ENCODE measurements at places on chromosomes 16 and 17.

- DNase-seq, result no peak
Measured at GRCh38 chr17:76078860-76079534, at the start of gene ZACN. Gene ZACN (plus strand): TSS chr17:76079182. CDS start chr17:76079265, 83 bp downstream.

DNA sequence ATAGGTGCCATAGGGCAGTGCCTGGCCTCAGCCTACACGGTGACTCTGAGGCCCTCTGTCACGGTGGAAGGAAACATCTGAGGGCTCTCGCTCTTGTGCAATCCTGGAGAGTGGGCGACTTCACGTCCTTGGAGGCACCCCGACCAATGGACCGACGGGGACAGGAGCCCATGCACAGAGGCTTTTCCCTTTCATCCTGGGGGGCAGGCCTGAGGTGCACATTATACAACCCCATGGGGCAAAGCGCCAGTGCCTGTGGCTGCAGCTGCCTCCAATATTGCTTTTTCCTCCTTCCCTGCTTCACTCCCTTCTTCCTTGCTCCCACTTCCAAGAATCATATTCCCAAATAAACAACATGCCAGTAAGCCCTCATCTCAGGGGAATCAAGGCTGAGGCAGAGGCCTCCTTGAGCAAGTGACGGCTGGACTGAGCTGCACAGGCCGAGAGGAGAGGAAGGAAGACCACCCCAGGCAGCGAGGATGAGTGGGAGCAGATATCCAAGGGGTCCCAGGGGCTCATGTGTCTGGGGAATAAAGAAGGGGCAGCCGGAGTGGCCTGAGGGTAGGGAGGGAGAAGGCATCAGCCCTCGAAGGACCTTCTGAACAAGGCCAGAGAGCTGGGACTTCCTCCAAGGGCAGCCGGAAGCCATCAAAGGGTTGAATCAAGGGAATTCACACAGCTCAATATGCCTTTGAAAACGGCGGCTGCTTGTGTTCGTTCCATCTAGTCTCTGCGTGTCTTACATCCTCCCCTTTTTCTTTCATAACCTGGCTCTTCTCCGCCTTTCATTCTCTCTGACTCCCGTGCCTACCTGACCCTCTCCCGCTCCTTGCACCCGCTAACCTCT lies 42.6 kb upstream of the RPL38 start:
- no peak for DNase-seq

GRCh38 chr17:50107790-50108414 lies 12.8 kb downstream of the PDK2 start:
- no peak for DNase-seq

GRCh38 chr17:9414471-9414870 lies 161.1 kb downstream of the STX8 start:
- no peak for DNase-seq

DNA sequence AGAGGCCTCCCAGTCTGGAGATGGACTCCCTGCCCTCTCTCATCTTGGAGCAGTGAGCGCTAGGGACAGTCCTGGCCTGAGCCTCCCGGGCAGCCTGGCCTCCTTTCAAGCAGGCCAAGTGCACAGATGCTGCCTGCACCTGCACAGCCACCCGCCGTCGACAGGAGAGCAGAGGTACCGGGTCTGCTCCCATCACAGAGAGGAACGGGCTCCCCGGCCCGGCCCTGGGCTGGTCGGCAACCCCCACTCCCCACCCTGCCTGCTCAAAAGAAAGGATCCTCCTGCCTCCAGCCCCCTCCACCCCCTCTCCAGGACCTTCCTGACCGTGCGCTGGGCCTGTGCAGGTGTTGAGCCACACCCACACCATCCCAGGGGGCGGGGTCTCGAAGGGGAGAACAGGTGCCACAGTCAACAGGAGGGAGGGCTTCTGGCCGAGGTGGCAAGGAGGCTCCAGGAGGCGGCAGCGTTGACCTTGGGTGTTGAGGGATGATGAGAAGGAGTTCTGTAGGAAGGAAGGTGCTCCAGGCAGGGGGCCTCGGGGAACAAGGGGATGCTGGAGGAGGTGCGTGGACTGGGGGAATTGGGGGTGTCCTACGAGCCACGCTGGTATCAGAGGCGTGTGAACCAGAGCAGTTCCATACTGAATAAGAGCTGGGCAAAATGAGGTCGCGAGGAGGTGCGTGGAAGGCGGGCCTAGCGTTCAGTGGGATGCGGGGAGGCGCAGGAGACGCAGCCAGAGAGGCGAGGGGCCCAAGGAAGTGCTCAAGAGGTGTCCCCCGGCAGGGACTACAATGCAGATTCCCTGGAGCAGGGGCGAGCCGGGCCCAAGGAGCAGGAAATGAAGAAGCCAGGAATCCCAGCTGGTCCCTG lies 967 bp upstream of the CDH15 start:
- no peak for DNase-seq

- DNase-seq, result no peak
Measured at GRCh38 chr17:8609910-8610309, 20.6 kb downstream of the MYH10 start.

DNA sequence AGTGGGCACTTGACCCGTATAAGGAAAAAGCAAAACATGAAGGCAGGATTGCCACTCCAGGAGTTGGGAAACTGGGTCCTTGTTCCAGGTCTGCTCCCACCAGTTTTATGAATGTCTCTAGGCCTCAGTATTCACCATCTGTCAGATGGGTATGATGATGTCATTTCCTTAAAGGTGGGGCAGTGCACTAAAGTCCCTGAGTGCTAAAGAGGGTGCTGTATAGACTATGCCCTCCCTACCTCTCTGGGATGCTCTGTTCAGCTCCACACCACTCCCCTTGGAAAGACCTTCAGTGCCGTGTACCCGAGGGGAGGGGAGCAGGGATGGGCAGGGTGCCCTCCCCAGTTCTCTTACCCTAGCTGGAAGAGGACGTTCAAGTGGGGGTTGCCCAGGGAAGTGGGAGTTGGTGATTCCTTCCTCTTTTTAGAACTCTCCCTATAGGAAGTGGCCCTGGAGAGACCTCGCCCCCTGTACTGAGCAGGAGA lies 2.2 kb downstream of the LASP1 start:
- DNase-seq, result no peak

DNA sequence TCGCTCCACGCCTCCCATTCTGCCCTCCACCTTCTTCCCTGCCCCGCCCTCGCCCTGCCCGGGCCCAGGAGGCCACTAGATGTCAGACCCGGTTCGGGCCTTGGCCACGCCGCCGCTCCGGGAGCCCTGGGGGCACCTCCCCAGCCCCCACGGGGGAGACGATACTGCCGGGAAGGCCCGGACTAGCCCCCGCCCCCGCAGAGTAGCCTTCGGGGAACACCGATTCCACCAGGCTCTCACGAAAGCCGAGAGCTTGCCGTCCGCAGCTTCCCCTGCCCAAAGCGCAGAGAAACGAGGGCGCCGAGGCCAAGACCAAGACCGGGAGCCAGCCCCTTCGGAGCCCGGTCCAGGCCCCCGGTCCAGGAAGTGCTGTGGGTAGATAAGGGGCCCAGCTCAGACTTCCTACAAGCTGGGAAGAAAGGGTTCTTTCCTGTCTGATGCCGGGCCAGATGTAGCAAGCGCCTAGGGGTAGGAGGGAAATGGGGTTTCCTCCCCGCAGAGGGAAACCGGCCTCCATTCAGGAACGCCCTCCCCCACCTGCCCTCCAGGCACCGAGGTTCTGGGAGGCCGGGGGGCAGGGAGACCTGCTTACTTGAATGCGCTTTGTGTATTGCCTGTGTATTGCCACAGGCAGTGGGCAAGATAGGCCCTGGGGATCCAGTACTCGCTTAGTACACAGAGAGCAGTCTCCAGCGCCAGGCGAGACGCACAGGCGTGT lies 806 bp upstream of the CYB561 start:
- DNase-seq, result peak; percentile 15

DNA sequence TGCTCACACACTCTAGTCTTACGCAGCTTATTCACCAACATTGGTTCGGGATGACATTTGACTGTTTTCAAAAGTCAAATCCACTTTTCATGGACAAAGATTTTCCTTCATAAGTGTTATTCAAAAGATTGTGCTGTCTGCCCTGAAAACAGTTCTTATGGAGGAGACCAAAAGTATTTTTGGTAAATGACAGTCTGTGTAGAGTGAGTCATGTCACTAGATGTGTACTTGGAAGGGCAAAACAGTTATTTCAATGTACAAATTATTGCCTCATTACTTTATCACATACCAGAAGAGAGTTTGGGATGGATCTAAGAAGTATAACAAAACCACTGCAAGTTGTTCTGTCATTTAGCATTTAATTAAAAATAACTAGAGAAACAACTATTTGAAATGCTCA lies 265.6 kb downstream of the CDH13 start:
- no peak for DNase-seq

GRCh38 chr17:82242977-82243647 lies 14.3 kb downstream of the SLC16A3 start:
- no peak for DNase-seq

- no peak for DNase-seq
Measured at GRCh38 chr16:20153444-20153843, 79.8 kb upstream of the GPR139 start.

- DNase-seq, result no peak
Measured at GRCh38 chr16:49806446-49806845, 49.5 kb downstream of the ZNF423 start.

GRCh38 chr17:65618516-65618915 lies 57.1 kb upstream of the AXIN2 start:
- DNase-seq, result no peak

DNA sequence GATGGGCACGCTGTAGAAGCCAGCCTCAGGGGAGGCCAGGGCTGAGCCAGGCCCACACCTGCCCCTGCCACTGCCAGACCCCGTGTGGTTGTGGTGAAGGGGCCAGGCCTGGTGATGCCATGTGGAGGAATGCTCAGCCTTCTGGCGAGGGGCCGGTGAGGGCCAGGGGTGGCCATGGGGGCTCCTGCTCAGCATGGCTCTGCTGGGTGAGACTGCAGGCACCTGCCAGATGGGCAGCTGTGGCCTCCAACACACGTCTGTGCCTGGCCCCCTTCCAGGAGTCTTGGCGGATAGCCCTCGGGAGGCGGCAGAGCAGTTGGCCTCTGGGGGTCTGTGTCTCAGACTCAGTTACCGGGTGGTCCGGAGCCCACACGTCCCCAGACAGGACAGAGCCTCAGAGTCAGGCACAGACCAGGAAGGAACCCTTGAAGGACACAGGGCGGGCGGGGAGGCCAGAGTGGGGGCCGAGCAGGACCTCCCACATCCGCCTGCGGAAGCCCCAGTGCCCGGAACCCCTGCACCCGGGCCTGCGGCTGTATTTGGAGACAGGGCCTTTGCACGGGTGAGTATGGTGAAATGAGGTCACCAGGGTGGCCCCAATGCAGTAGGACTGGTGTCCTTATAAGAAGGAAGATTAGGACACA lies 22.5 kb upstream of the CHMP6 start:
- DNase-seq, result no peak

- DNase-seq, result no peak
Measured at GRCh38 chr17:62751060-62751691, 56.9 kb downstream of the MARCHF10 start.

- no peak for DNase-seq
Measured at GRCh38 chr16:79083508-79084299, 516.8 kb downstream of the MAF start.

DNA sequence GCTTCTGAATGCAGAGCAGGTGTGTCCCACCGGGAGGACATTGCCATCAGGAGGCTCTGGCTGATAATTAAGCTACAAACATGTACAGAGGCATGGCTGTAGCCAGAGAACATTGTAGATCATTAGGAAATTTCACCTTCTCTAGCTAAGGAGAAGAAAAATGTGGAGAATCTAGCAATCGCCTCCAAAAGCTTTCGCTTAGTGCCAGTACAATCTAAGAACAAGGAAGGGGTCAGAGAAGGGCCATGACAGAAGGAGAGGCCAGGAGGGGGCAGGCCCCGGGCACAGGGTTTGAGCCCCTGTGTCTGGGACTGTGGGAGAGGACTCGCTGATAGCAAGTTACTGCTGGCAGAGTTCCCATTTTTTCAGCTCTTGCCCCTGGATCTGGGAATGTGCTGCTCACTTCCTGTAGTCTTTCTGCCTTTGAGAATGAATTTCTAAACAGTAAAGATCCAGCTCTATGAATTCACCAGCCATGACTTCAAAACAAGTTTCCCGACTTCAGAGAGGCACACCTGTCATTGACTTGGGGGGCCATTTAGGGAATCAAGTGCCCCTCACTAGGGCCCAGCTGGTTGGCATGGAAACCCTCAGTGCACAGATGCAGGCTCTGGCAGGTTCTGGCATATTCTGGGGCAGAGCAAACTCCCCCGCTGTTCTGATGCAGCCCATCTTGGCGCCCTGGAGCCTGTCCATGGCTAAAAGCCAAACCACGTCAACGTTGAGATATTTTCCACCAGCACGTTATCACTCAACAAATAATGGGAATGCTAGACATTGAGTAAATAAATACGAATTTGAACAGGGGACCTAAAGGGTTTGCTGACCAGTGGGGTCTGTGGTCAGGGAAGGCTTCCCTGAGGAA lies 59.5 kb upstream of the CACNG4 start:
- DNase-seq, result no peak

GRCh38 chr16:55479430-55480140 lies 587 bp downstream of the MMP2 start:
- DNase-seq, result no peak
